ENCODE measurements at places on chromosomes 12 and 14.

DNA sequence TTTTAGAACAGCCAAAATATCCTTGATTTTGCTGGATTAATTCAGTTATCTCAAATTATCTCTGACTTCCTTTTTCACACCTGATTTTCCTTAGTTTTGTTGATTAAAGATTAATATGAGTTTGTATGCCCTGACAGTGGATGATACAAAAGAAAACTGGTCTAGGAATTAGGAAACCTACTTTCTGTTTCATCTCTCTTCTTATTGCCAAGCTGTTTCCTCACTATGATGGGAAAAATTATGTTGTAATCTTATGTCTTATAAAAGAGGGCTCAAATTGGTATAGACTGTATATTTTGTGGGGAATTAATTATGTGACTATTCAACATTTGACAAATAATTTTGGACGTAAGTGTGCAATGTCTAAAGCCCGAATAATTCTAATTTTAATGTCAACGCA is 271.6 kb downstream of the FBXL14 start:
- DNase-seq = no peak

DNA sequence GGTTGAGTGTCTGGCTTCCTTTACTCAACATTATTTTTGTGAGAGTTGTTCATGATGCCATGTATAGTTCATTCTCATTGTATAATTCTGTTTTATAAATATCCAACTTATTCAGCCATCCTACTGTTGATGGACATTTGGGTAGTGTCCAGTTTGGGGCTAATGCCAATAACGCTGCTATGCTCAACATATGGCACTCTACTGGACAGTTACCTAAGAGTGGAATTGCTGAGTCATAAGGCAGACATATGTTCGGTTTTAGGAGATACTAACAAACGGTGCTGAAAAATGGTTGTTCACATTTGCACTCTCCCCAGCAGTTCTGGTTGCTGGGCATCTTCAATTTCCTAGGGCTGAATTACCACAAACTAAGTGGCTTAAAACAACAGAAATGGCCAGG is 28.7 kb upstream of the P2RX4 start:
- DNase-seq = no peak

- DNase-seq = peak; percentile 30
These were observed 4.5 kb downstream of the DAO start for GRCh38 chr12:108884116-108885012.

DNA sequence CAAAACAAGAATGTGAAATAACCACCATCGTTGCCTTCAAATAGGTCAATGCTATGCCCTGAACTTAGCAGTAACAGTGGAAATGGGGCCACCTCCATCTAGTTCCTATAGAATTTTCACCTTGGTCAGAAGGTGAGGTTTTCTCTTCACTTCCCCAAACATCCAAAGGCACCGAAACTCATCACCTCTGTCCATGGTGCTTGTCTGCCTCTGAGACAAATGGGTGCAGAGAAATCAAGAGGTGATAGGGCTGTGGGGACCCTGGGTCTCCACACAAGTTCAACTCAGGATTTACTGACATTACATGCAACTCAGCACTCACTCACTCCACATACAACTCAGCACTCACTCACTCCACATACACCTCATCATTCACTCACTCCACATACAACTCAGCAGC is 26.2 kb upstream of the TMEM132C start:
- DNase-seq = no peak

GRCh38 chr12:52631264-52631663 is 12.9 kb upstream of the KRT73 start:
- DNase-seq = no peak

DNA sequence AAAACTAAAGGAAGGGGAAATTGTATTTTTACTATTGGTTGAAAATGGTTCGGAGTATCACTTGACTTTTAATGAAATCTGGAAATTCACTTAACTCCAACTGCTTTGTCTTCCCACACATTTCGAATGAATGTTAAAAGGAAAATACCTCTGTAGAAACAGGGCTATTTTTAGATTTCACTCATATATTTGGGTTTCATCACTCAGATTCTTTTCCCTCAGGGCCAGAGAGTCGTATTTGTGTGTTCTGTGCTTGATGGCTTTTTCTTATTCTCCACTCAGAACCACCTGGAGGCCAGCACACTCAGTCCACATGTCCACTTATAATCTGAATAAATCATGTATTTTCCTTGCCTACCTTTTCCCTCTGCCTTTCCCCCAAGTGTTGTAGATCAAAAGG is 40.0 kb downstream of the DAAM1 start:
- no peak for DNase-seq

GRCh38 chr14:30108975-30109700 is 181.5 kb upstream of the PRKD1 start:
- DNase-seq = no peak

DNA sequence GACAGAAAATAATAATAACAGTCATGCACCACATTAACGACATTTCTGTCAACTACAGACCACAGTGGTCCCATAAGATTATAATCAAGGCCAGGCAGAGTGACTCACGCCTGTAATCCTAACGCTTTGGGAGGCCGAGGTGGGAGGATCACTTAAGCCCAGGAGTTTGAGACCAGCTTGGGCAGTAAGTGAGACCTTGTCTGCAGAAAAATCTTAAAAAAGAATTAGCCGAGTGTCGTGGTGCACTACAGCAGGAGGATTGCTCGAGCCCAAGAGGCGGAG is 8.6 kb downstream of the NAB2 start:
- DNase-seq = no peak

GRCh38 chr14:55454264-55455002 is 14.0 kb upstream of the TBPL2 start:
- no peak for DNase-seq

DNA sequence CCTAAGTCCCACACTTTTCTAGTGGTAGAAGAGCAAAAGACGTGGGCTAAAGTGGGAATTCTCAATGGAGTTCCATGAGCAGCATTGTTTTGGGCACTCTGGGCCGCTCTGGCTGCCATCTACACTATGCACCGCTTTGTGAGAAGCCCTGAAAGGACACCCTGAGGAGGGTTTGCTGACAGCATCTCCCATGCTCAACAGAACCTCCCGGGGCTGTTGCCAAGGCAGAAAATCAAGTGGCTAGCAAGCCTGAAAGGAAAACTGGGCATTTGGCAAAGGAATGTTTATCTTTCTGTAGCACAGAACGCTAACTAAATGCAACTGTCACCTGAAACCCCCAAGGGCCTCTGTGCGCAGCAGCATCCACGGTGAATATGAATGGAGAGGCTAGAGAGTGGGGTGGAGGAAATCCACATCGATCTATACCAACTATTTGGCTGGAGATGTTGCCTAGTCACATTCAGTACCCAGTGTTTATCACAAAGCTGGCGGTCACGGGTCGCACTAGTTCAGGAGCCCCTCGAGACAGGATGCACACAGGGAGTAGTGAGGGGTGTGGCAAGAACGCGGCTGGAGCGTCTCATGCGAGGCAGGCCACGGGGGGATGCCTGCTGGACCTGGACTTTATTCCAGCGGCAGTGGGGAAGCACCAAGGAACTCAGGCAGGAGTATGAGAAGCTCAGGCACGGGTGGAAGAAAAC is 14.2 kb downstream of the APPL2 start:
- DNase-seq = no peak

DNA sequence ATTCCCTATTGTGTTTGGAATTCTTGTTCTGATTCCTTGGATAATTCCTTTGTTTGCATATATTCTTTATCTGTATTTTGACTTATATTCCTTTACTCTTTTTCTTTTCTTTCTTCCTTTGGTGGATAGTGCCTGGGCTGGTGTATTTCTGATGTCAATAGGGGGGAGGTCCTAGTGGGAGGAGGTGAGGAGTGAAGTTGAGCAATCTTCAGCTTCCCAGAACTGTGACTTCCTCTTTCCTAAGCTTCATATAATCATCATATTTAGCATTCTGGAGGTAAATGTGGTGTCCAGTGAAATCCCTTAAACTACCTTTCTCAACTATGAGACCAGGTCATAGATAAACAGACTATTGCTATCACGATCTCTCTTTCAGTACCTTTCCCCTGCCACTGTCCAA is 29.6 kb upstream of the TBPL2 start:
- no peak for DNase-seq

DNA sequence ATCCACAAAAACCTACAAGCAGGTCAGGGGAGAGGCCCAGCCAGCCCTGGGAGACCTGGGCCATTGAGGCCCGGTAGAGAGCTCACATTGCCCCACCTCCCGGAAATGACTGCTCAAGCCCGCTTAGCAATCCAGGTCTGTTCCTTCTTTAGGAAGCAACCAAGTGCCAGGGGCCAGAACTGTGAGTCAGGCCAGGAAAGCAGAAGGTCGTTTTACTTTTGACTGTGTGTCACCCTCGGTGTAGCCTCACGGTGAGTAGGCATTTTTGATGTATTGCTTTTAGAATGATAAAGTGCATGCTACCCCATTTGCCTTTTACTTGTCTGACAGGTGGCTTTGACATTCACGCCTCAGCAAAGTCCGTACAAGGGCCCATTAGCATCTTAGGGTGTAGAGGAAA is 25.4 kb upstream of the PWP1 start:
- DNase-seq = no peak

DNA sequence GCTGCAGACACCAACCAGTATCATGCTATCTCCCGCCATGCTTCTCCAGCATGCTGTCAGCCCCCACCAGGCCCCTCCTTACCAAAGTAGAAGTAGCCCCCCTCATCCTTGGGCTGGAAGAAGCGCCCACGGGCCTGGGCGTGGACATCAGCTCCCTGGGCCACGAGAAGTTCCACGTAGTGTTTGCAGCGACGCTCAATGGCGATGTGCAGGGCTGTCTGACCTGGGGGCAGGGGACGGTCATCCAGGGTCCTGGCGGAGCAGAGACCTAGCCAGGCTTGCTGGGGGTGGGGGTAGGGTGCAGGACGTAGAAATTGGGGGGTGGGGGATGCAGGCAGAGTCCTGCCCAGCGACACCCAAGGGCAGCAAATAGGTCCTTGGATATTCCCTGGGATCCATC is 32.7 kb downstream of the TRPV4 start:
- DNase-seq = no peak

- no peak for DNase-seq
These were observed 122.1 kb downstream of the MED13L start for GRCh38 chr12:116155383-116155782.

DNA sequence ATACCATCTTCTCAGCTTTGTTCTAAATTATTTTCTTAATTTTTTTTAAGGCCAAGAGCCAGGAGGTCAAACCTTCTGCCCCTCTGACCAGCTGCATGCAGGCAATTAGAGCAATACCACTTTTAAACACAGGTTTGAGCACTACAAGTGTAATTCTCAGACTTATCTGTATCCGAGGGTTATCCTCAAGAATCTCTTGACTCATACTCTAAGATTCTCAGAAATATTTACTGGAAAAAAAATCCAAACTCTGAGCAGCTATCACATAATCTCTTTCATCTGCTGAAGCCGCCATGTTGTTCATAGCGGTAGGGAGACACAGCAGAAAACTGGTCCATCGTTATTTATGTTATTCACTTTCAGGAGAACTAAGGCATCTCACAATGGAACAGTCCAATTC is 27.4 kb upstream of the PTHLH start:
- DNase-seq = no peak

GRCh38 chr12:14454098-14454907 is 88.8 kb downstream of the ATF7IP start:
- no peak for DNase-seq

- no peak for DNase-seq
These were observed 390.7 kb downstream of the C12orf75 start for GRCh38 chr12:105721051-105721825.

GRCh38 chr14:72740504-72740961 is 153.4 kb downstream of the DPF3 start:
- DNase-seq = peak; percentile 71

GRCh38 chr14:91387169-91387835 is 30.3 kb downstream of the CCDC88C start:
- no peak for DNase-seq
